DMS53 (cell line): ENCODE measurements at places on chromosomes 4 and X.

GRCh38 chr4:84502333-84502954 lies 3.4 kb upstream of the NKX6-1 start:
- DNase-seq: peak; percentile 14

DNA sequence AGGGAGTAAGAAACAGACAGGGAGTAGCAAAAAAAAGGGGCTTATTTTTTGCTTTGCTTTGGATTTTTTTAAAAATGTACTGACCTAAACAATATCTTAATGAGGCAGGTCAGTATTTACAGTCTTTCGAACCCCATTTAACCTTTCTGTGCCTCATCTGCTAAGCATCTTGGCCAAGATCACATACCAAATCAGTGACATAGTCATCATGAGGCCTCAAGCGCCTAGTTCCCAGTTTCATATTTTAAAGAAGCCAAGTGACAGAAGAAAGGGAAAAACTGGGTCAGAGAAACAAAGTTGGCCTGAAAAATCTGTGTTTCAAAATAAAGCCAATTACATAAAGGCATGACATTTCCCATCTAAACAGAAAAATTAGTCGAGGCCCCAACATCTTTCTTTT lies 94.6 kb upstream of the WDR44 start:
- DNase-seq: no peak

GRCh38 chr4:145186729-145187128 lies 6.3 kb upstream of the OTUD4 start:
- DNase-seq: no peak

- no peak for DNase-seq
These were observed 17.7 kb downstream of the FAM53A start for GRCh38 chr4:1666391-1666790.

GRCh38 chr4:38106886-38107514 lies 146.8 kb downstream of the PTTG2 start:
- no peak for DNase-seq

- no peak for DNase-seq
These were observed 59.7 kb downstream of the SMAD1 start for GRCh38 chr4:145541346-145541745.

DNA sequence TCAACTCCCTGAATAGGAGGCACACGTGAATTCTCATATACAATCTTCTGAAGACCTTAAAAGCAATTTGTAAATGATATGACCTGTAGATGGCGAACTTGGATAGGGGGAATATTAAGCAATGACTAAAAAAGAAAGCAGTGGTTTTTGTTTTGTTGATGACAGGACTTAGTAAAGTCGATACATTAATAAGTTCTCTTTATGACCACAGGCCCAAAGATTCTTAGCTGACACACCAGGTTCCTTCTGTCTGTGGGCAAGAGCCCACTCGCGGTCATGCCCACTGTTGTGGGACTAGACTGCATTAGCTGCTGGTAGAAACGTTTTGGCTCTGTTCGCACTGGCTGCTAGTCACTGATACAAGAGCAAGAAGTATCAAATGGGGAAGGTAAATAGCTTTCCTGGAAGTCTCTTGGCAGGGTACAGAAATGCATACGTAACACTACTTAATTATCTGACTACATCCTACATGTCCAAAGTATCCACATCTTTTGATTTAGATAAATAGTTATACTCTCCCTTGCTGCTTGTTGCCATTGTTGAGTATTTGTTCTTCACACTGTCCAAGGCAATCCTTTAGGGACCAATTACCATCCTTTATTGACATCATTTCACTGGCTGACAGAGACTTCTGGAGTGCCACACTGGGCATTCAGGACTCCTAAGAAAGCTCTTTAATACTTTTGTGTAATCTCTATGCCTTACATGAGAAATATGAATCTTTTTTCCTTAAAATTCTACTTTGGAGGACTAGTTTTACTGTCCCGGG lies 31.0 kb downstream of the ALPK1 start:
- peak; percentile 71 for DNase-seq
